Hematopoietic multipotent progenitor cell treated with erythropoietin and hydrocortisone succinate and interleukin-3 and kit ligand, for 4 days (in vitro differentiated cells): ENCODE measurements at places on chromosomes 2 and 18.

DNA sequence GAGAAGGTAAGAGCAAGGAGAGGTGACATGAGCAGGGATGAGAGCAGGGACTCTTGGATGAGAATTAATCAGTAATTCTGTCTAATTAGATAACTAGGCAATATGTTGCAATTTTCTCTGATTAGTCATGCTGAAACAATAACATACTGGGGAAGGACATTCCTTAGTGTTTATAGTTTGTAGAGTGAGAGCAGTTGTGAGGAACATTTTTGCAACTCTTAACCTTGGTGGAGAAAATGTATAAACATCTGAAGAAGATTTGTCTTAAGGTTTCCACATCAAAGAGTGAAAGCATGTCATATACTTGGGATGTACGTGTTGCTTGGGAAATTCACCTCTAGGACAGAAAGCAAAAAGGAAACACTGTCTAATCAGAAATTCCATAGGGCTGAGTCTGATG lies 955.4 kb upstream of the FANCL start:
- no peak for DNase-seq

DNA sequence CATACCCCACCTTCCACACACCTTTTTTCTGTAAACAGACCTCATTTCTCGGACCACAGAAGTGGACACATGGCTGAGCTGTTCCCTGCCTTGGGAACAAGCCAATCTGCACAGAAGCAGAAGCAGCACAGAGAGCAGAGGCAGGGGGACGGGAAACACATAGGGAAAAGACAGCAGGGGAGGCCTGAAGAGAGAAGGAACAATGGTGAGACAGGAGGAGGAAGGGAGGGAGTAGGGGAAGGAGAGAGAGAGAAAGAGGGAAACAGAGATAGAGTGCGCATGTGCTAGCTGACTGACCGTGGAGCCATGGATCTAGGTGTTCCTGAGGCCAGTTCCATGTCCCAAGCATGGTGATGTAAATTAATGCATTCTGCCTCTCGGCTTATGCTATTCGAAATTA lies 119.7 kb downstream of the NOL10 start:
- no peak for DNase-seq

- DNase-seq, result no peak
These were observed 52.0 kb upstream of the NFATC1 start for GRCh38 chr18:79343567-79344207.

DNA sequence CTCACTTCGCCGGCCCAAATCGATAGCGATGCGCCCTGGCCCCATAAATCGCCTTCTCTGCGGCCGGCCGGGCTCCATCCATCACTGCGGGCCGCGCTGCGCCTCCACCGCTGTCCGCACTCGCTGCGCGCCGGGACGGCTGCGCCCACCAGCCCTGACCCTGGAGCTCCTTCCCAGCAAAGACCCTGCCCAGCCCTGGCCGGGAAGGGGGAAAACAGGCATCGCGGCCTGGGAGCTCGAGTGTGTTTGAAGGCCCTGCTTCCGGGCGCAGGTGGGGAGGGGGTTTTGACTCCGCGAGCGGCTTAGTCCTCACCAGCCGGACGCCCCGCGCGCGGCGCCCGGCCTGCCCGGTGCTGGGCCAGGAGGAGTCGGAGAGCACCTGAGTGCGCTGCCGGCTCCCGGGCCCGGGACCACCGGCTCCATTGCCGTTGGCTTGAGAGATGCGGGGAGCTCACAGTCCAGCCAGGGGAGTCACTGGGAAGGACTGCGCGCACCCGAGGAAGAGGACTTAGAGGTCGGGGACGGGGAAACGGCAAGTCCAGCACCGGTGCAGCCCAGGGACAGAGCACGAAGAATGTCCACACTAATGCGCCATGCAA lies 1.1 kb downstream of the PAX8 start:
- DNase-seq, result no peak

GRCh38 chr2:212177724-212178123 lies 360.9 kb downstream of the ERBB4 start:
- DNase-seq, result peak; percentile 11

DNA sequence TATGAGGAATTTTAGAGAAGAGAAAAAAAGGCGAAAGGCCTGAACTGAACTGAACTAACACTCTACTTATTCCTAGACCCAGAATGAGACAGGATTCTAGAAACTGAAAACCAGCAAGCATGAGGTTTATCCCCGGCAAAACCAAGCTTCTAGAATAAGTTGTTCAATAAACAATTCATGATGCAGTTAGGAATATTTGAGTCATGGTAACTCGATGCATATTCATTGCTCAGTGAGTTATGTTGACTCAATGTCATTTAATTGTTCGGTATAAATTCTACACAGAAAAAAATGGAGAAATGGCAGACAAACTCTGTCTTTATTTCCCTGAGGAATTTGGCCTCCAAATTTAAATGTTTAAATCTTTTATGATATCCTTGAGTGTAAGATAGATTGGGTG lies 321.5 kb downstream of the SATB2 start:
- no peak for DNase-seq

DNA sequence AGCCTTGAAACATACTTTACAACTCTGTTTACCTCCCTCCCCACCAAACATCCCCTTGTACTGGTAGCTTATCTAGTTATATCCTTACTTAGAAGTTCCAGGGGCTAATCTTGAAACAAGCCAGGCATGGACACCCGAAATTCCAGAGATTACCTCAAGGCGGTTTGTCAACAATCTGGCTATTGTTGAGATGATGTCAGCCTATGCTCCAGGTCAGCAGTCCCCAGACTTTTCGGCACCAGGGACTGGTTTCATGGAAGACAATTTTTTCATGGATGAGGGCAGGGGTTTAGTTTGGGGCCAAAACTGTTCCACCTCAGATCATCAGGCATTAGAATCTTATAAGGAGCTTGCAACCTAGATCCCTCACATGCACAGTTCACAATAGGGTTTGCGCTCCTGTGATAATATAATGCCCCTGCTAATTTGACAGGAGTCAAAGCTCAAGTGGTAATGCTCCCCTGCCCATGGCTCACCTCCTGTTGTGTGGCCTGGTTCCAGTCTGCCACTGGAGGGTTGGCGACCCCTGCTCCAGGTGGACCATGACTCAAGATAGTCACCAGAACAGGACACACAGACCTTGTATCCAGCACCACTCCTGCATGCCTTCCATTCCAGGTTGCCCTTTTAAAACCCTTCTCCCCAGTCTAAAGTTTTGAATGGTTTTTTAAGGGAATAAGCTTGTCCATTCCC lies 171.2 kb downstream of the SPAG16 start:
- no peak for DNase-seq

GRCh38 chr2:122634256-122634655 lies 878.8 kb downstream of the TSN start:
- no peak for DNase-seq

DNA sequence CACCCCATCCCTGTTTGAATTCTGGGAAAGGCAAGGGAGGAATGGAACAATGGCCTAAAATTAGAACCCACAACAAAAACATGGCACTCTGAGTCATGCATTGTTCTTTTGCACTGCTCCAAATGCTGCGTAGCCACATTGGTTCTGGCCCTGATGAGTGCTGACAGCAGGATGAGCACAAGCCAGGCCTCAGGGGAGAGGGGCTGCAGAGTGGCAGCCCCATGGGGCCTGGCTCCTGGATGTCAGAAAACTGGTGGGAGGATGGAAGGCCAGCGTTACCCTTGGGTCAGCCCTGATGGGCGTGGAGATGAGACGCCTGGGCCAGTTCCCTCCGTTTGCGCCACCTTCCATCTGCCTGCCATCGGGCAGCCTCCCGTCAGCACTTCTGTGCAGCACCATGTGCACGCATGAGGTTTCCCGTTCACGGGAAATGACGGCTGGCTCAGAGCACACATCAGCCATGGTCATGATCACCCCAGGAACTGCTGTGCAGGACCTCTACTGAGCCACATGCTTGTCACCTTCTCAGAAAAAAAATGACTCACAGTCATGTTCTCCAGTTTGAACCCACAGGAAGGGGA lies 65.6 kb downstream of the CYP26B1 start:
- DNase-seq, result no peak

DNA sequence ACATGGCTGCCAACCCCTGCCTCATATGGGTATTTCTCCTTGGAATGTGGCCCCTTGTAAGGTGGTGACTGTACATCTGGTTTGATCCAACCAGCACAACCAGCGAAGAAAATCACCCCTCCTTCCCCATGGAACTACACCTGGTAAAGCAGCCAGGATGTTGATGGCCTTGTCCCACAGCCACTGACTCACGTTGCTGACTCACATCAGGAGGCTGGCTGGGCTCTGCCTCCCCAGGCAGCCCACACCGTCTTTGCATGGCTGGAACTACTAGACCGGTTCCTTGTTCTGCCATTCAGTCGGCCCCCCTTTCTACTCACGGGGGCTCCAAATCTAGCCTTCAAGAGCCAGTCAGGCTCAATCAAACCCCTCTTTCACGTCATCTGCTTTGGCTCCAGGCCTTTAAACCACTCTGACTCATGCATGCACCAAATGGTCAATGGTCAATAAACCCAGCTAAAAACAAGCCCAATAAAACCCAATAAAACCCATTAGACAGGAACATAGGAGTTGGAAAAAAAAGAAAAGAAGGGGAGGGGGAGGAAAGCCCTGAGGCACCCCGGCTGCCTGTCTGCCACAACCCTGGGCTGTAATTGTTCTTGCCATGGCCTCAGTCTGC lies 114.8 kb downstream of the PLB1 start:
- DNase-seq, result no peak

GRCh38 chr18:69387186-69387585 lies 13.5 kb upstream of the DOK6 start:
- DNase-seq, result no peak

DNA sequence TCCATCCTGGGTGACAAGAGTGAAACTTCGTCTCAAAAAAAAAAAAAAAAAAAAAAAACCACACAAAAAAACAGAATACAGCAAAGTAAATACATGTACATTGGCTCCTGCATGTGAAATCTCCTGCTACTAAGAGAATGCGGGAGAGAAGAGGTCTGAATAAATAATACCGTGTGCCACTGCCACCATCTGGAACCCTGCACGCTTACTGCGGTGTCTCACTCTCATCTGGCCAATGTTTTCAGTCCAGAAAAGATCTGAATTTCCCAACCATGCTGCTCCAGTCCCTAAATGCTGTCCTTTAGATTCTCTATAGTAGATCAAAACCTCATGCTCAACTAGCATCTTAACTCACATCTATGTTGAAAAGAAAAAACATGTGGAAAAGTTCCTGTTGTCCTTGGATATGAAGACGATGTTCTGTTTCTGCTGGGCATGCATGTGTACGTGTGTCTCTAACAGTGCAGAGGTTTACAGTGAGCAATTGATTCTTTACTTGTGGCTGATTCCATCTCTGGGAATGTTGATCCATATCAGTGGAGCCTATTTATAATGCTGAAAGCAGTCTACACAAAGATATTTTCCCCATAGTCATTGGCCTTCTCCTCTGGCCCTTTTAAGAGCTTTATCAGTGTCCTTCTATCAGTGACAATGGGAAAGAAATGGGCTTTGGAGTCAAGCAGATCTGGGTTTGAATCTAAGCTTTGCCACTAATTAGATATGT lies 11.9 kb downstream of the STON1 start:
- DNase-seq, result no peak

DNA sequence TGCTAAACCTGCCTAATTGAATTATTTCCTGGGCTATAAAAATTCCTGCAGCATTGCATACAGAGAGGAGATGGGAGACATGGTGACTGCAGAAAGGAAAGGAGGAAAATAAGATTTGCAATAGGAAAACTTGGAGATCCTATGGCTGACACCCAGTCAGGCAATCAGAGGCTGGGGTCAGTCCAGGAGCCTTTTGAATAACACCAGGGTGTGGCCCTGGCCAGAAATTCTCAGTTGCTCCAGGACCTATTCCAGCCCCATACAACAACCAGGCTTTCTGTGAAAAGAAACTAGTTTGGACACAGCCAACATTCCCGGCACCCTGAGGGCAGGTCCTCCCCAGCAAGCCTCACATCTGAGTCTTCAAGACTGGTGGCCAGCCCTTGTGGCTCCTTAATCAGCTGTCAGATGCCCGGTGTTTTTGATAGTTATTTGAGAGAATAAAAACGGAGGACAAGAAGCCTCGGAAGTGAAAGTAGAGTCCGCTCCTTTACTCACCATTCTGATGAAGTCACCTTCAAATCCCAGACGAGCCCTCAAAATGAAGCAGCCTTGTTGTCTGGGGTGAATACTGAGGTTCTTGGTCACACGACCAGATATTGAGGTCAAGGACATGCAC lies 31.1 kb upstream of the GMCL1 start:
- no peak for DNase-seq

GRCh38 chr2:47277187-47277586 lies 122.1 kb upstream of the STPG4 start:
- no peak for DNase-seq

GRCh38 chr2:141048951-141049350 lies 1081.9 kb downstream of the LRP1B start:
- DNase-seq, result no peak

GRCh38 chr2:174570318-174570958 lies 27.2 kb downstream of the WIPF1 start:
- DNase-seq, result no peak

DNA sequence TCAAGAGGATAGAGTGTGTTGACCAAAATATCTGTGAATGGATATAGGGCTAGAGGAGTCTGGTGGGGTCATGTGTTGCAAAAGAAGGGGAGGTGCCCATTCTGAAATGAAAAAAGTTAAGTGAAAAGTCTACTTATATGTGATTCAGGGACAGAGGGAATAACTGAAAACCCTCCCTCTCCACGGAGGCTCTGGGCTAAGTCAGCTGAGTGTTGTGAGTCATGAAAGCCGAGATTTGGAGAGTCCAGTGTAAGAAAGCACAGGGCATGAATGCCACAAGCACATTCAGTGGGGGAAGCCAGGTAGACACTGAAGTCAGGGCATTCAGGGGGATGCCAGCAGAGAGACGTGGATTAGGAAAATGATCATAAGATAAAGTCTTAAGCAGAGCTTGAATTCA lies 871.9 kb downstream of the TSN start:
- DNase-seq, result no peak

GRCh38 chr2:45439788-45440773 lies 171.0 kb downstream of the SRBD1 start:
- DNase-seq, result peak; percentile 25

DNA sequence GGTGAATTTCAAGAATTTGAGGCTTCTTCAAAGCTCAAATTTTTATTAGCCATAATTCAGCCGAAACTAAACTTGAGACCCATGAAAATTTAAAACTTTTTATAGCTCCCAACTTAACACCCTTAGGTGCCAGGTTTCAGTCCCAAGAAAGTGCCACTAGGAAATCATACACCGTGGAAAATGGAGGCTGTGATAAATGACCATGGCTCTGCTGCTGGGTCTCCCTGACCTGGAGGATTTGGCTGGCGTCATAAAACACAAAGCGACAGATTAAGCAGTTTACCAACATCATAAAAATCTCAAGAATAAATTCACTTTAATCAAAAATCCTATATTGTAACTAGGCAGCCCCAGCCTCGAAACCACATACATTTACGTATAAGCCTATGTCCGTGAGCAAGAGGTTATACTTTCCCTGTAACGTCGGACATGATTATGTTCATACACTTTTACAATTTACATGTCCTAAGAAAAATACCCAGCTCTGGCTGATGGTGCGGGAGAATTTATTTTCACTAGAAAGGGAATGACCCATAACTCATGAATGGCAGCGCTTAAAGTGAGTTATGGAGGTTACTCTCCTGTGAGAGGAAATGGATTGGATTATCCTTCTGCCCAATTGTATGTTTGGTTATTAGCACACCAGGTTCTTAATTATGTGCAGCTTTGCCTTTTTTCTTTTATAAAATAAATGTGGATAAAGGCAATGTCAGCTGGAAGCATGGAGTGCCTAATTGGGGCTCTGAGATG lies 329.4 kb downstream of the AGPS start:
- no peak for DNase-seq

- no peak for DNase-seq
These were observed 1.9 kb upstream of the ODC1 start for GRCh38 chr2:10449838-10450691.

- DNase-seq, result no peak
These were observed 42.0 kb downstream of the TMEM182 start for GRCh38 chr2:102803897-102804217.

GRCh38 chr2:38933653-38934052 lies 44.0 kb downstream of the ARHGEF33 start:
- DNase-seq, result no peak
